ENCODE measurements at places on chromosomes 16 and 17.

DNA sequence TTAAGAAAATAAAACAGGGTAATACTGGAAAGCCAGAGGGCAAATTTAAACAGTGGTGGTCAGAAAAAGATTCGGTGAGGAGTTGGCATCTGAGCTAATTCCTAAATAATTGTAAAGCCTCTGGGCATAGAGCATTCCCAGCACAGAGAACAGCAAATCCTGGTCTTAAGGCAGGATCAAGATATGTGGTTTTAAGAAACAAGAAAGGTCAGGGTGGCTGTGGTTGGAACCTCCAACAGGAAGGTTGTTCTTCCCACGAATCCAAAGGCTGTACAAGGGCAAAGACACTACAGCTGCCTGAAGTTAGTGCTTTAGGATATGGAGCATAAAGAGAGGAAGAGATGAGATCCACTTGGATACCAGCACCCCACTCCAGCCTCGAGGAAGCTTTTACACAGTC, 114.6 kb downstream of the ZNF18 start:
- DNase-seq, result no peak

GRCh38 chr16:28146536-28146935, 65.2 kb downstream of the XPO6 start:
- no peak for DNase-seq

DNA sequence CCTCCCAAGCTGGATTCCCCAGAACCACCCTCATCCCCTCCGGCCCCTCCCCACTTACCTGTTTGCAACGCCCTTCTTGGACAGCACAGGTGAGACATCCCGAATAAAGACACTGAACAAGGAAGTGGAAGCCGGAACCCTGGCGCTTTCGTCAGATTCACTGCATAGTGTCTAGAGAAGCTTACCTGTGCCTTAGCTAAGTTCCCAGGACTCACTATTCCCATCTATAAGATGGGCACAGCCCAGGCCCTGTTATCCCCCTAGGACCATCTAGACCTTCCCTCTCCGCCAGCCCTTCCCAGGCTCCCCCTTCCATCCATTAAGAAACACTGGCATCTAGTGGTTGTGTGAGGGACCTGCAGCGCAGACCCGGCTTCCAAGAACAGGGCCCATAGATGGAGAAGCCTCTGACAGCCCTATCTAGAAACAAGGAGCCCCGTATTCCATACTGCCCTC, 26.9 kb upstream of the RPL38 start:
- DNase-seq, result peak; percentile 72

GRCh38 chr17:63495491-63495890, 18.6 kb downstream of the ACE start:
- DNase-seq, result no peak

DNA sequence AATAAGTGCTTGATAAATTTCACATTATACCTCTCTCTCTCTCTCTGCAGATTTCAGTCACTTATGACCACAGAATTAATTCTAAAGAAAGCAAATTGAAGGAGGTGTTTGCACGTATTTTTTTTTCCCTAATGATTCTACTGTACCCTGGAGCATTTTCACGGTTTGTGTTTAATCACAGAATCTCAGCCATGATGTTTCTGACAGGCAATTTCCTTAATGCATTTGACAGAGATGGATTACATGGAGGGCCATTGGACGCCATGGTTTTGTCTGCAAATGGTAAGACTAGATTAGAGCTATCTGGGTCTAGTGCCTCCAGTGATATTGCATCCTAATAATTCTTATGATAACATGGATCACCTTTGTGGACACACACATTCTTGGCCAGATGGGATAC, 147.5 kb upstream of the RBFOX1 start:
- DNase-seq, result no peak

DNA sequence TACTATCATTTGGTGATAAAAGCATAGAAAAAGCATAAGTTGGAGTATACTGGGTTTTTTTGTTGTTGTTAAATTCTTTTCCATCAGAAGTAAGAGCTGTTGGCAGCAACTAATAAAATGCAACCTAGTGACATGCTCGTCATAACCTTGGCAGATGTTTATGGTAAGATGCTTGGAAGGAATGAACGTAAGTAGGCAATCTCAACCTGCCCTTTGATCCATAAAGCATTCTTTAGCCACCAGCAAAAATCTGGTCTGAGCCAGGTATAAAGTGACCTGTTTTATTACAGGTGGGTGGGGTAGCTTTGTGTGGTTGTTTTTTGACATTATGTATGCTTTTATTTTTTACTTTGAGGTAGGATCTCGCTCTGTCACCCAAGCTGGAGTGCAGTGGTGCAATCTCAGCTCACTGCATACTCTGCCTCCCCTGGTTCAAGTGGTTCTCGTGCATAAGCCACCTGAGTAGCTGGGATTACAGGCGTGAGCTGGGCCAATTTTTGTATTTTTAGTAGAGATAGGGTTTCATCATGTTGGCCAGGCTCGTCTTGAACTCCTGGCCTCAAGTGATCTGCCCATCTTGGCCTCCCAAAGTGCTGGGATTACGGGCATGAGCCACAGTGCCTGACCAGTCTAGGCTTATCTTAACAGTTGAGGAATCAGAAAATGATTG, 22.0 kb downstream of the WSB1 start:
- DNase-seq, result no peak

DNA sequence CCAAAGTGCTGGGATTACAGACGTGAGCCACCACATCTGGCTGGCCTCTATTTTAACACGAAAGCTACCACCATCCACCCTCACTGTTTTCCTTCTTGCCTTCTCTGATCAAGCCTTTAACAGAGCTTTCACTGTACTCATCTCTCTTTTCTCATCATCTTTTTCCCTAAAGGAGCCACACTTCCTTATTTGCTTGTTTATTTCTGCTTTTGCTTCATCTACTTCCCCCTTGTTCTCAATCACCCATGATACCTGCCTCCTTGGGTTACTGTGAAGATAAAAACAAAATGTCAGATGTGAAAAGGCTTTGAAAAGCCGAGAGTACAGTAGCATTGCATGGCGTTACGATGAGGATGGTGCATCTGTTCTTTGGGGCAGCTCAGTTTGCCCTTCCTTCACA, 79.9 kb downstream of the ZNF18 start:
- no peak for DNase-seq

DNA sequence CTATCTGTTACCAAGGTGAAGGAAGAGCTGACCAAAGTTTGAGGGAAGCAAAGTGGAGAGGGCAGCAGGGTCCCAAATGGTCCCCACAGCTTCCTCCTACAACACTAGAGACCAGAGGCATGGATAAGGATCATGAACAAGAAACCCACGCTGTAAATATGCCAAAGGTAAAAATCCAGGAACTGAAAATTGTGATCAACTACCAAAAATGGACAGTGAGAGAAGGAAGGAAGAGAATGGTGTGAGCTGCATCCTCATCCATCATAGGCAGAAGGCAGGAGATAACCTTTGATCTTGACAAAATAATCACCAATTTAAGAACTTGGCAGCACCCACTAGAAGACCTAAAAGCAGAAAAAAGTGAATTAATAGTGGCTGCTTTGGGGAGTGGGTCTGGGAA, 66.2 kb downstream of the CYTH1 start:
- DNase-seq, result no peak

- no peak for DNase-seq
Measured at GRCh38 chr16:74501484-74502478, 80.5 kb upstream of the CLEC18B start.

GRCh38 chr16:85090873-85091521, 21.3 kb downstream of the CIBAR2 start:
- no peak for DNase-seq

GRCh38 chr17:47703671-47704070, 9.7 kb downstream of the TBKBP1 start:
- no peak for DNase-seq

DNA sequence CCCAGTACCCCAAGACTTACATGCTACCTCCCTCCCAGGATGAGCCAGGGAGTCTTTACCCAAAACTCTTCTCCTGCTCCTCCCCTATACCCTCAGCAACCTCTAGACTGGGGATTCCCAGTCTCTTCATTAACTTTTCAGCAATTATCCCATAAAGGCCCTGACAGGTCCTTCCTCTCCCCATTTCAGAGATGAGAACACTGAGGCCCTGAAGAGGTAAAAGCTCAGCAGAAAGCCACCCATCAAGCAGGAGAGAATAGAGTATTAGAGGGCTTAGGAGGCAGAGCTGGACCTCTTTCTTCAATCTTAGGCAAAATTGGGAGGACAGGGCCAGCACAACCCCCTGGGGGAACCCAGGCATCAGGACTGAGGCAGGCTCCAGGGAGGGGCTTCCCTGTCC, 5.9 kb upstream of the SP6 start:
- no peak for DNase-seq

DNA sequence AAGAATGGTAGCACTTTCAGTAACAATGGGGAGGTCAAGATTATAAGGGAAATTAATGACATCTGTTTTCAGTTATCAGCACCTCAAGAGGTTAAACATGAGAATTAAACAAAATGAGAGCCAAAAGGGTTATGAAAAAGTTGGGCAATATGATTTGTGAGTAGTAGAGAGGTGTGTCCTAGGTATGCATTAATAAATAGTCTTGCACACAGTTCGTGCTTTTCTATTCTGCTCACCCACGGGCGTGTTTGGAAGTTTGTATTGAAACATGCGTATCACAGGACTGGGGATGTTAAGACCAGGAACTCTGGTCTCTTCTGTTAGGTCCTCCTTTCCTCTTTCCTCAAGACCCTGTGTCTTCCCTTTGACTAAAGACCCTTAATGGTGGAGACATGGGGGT, 6.0 kb downstream of the BPTF start:
- no peak for DNase-seq

DNA sequence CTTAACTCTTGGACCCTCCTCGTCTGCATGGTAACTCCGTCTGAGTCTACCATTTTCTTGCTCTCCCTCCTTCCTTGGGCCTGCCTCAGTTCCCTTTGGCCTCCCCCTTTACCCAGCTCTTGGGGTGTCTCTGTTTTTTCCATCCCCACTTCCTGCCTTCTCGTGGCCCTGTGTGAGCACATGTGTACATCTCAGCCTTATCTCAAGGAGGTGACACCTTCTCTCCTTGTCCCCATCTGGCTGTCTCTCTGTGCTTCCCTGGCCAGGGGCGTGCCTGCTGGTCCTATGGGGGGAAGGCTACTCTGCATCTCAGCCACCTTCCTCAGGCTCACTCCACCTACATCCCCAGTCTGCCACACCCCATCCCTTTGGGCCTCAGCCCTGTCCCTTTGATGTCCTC, 6.6 kb downstream of the CTF1 start:
- DNase-seq, result no peak
